Activated naive CD4-positive, alpha-beta T cell treated with anti-CD3 and anti-CD28 coated beads for 36 hours (primary cell): ENCODE measurements at places on chromosomes 2 and 18. TPM values are rescaled to one million over a fixed set of nuclear protein-coding genes. Genes with fewer than 3 reads are reported as not detected.

The LCT gene
- 0.05 TPM for total RNA-seq

GRCh38 chr18:76451396-76452331, 43.4 kb downstream of the ZNF516 start:
- no peak for DNase-seq

DNA sequence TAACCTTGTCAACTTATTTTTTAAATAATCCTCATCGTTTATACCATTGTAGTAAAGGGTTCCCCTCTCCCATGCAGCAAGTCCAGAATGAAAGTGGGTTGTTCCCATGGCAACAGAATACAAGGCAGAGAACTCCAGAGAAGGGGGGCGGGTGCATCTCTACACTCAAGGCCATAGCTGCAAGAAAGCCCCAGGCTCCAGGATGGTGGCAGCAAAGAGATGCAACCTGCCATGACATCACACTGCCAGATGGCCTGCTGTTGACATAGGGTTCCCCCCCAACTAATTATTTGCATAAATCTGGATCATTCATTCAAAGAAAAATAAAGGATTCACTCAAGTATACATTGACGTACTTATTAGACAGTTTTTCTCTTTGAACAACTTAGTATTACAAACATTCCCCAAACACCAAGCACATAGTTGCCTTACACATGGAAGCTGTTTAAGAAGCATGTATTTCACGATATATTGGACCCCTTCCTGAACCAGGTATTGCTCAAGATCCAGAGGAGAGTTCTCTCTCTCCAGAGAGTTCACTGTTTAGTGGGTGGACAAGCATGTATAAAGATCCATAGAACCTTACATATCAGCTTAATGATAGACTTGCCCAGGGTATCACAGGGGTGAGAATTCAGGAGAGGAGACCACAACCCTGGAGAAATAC, 87.4 kb upstream of the KLF7 start:
- DNase-seq: no peak

DNA sequence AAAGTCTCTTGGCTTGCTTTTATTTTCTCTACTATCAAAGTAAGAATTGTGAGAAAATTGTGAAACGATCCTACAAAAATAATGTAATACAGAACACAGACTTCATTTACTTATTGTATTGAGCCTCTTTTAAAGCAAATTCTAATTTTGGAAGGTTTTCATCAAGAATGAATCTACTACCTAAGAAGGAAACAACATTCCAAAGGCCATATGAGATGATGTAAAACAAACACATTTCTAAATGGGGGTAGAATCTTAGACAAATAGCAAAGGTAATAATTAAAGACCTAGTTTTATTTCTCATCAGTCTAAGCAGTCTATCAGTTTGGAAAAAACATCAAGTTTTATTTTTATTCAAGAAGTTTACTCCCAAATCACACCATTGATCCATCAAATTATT, 20.6 kb downstream of the FN1 start:
- DNase-seq: no peak

The EML6 gene
- total RNA-seq: 0.38 TPM
